GM19239 (cell line): ENCODE measurements at places on chromosomes 3 and 15.
A peak's percentile ranks its signal among the peaks of the same experiment; 100 is the strongest.

- no peak for DNase-seq
Observed at GRCh38 chr15:58165661-58166060, 27.5 kb downstream of the AQP9 start.

DNA sequence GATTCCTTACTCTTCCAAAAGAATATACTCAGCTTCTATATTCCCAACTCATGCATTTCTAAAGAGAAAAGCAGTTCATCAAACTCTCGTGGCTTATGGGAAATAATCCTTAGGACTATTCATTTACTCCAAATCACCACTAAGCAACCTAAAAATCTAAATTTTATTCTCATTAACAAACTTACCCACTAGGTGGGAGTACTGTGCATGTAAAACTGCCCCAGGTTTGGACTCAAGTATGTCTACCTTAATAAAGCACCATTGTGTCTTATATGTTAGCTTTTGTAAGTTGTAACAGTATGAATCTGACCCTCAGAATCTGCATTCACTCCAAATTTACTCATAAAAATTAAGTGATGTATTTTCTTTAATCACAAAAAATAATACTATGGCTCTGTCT, 25.3 kb downstream of the RAD18 start:
- no peak for DNase-seq

DNA sequence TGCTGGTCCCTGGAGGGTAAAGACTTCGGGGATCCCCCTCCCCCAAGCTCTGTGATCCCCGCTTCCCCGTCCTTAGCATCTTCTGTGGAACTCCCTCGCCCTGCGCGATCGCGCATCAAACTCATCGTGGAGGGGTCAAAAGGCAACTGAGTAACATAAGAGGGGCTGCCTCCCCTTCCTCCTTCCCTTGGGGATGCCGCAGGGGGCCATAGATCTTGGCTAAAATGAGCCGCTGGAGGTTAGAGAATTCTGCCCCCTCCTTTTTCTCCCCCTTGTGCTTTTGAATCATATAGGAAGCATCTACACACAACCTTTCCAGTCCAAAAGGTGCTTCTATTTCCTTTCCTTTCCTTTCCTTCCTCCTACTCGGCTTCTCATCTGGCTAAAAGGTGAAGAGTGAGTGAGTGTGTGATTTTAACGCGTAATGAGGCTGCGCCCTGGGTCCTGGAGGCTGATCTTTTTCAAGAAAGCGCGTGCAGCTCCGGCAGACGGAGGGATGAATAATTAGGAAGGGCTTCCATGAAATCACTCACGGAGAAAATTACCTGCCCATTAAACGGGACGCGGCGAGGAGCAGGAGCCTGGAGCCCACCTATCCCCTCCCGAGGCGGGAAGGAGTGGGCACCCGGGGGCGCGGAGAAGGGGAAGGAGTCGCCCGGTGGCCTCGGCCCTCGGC, 831 bp upstream of the ROBO2 start:
- DNase-seq, result no peak

DNA sequence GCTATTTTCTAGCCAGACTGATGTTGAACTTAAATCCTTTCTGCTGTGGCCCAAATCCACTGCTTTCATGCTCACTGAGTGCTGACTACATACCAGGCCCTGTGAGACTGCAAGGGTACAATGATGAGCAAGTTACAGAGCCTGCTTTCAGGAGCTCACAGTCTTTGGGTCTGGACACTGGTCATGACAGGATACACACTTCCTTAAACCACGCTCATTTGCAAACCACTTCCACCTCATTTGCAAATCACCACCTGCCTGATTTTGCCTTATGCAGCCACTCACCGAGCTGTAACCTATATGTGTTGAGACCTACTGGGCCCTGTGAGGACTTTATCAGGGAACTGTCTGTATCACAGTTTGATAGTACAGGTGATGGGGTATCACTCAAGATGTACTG, 50.2 kb upstream of the LRRC58 start:
- peak; percentile 21 for DNase-seq

GRCh38 chr3:14379843-14380242, 22.6 kb upstream of the SLC6A6 start:
- DNase-seq, result no peak

DNA sequence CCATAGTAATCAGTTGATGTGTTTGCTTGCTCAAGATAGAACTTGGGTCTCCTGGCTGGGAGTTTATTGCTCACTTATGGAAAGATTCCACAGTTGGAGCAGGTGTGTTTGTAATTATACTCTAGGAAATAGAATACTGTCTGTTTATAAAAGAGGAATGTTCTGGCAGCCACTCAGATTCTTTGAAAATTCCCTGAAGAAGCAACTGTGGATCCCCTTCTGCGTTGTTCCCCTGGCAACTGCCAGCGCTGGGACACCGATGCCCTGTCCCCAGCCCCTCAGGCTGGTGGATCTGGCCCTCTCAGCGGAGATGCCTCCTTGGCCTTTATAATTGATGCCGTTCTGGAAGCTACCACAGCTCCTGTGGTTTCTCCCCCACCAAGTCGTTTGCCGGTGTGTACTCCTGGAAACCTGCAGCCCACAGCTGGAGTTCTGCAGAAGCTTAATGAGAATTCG, 225.9 kb downstream of the ITPR1 start:
- no peak for DNase-seq

- DNase-seq, result peak; percentile 53
Observed at GRCh38 chr3:27721717-27722564, at the start of gene EOMES. TSS of gene EOMES (minus strand) at chr3:27722323. CDS start at chr3:27722294, 29 bp downstream.

GRCh38 chr15:92949604-92950249, 49.6 kb downstream of the CHD2 start:
- DNase-seq, result no peak

GRCh38 chr3:167976516-167977361, 119.0 kb downstream of the GOLIM4 start:
- DNase-seq, result no peak
